Activated CD8-positive, alpha-beta memory T cell treated with anti-CD3 and anti-CD28 coated beads, Interleukin-2, amount 10 ng/mL, durations not matched to agents 7 days and 5 days (primary cell): ENCODE measurements at places on chromosomes 12 and 14. TPM values are rescaled to one million over a fixed set of nuclear protein-coding genes. Genes with fewer than 3 reads are reported as not detected.

LRRIQ1 gene
- not detected for total RNA-seq

GRCh38 chr14:53857625-53858344 is 98.8 kb downstream of the BMP4 start:
- no peak for DNase-seq

ATL1 gene
- 1.3 TPM for total RNA-seq

- no peak for DNase-seq
Measured at GRCh38 chr14:66009089-66009488, 477.1 kb upstream of the CCDC196 start.

DNA sequence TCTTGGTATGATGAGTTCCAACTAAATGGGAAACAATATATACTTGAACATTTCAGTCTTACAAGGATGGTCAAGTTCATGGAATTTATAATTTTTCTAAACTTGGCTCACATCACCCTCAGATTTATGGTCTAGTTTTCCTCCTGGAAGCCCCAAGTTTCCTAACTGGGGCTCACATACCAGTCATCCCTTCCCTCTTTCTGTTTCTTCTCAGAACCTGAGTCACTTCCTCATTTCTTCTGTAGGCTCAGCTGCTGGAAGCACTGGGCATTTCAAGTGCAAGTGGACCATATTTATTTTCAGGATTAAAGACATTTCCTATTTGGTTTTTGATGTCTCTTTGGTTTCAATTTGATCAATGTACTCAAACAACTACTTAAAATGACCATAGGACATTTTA is 55.4 kb downstream of the GRIP1 start:
- DNase-seq = no peak

DNA sequence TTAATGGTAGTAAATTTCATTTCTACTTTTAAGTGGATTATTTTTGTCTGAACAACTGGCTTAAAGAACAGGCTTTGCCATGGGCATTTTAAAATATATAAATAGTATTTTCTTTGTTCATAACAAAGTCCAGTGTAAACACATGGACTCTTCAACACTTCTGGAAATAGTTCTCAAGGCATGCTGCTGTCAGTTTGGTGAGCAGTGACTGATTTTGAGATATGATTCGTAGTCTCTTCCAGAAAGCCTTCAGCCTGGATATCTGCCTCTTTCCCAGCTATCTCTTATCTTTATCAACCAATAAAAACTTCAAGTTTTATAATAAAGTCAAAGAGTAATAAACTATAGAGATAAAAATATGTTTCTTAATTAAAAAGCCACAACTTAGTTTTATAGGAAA is 110.7 kb downstream of the NAV3 start:
- no peak for DNase-seq

DNA sequence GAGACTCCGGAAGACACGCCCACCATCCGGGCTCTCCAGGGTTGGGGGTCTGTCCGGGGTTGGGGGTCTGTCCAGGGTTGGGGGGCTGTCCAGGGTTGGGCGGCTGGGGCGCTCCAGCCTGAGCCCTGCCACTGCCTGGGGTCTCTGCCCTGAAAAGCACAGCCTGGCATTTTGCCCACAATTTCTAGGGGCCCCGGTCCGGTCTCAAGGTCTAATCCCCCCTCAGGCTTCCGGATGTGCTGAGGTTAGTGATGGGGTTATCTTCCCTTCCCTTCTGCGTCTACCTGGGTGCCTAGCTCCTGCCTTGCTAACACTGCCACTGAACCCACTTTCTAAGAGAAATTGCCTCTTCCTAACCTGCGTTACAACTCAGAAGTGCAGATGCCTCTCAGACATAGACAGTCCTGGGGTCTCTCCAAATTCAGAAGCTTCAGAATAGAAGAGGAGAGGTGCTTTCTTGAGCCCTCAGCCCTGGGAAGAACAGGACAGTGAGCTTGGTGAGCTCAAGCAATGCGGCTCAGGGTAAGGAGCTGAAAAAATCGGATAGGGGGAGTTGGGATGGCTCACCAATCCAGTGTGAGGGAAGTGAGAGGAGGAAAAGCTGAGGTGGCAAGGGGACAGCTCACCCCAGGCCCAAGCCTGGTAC is 5.7 kb downstream of the LHX5 start:
- DNase-seq = no peak

DNA sequence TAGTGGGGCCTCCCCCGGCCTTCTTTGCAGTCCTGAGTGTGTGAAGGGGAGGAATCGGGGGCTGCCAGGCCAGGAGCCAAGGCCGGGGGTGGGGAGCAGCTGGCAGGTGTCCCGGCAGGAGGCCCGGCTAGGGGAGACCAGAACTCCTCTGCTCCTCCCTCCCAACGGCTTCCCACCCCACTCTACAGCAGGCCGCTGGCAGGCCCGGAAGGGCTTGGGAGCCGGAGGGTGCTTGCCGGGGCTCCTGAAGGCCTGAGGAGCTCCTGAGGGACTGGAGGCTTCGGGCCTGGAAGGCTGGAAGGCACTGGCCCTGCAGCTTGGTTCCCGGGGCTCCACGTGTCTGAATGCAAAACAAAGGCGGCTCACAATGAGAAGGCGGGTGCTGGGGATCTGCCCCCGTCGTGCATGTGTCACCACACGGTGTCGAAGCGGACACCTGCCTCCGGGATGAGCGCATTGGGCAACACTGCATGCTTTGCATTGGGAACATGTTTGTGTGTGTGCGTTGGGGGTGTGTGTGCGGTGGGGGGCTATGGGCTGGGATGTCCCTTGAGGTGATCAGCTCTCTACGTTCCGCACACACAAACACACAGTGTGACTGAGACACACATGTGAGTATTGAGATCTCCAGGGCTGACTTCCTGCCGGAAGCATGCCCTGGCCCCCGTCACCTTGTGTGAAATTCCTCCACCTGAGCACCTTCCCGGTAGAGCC is 30.9 kb upstream of the ANKRD9 start:
- no peak for DNase-seq

GRCh38 chr14:102504328-102504999 is 5.1 kb downstream of the ANKRD9 start:
- DNase-seq = no peak

- DNase-seq = no peak
Measured at GRCh38 chr14:76696361-76696760, 64.9 kb upstream of the VASH1 start.

MUCL1 gene
- not detected for total RNA-seq

DNA sequence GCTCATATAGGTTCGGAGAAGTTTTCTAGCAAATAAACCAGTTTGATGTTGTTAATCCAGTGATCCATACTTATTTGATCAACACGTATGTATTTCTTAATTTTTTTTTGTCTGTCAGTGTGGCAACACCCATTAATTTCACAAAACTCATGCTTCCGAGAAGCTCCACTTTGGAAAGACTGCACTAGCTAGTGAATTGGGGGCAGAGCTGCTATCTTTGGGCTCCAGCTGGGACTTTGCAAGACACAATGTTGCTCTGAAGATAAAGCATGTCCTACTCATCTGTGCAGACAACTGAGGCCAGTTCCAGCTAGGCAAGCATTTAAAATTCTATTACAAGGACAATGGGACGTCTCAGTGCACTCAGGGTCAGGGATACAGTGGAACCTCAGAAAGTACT is 298.4 kb downstream of the NUAK1 start:
- DNase-seq = no peak

DNA sequence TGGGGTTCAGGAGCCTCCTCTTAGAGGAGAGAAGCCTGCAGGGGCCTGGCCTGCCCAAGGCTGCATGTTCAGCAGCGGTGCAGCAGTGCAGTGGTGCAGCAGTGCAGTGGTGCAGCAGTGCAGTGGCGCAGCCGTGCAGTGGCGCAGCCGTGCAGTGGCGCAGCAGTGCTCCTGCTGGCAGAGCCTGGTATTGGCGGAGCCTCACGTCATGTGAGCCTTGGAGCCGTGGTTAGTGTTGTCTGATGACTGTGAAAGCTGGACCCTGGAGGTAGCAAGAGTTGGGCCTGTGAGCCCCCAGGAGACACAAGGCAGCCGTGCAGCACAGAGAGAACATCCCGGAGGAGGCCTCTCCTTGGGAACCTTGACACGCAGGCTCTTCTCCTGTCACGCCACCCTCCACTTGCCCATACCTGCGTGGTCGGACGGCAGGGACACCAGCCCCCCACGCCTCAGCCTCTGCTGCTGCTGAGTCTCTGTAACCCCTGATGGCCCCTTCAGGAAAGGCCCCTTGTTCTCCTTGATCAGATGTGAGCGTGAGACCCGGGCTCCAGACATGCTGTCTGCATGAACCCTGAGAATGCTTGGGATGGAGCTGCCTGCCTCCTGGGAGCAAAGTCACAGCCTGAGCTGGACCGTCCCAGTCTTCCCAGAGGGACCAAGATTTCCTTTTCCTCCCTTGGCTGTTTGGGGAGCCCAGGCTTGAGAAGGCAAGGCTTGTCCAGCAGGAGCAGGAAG is 193.7 kb downstream of the KIF26A start:
- peak; percentile 36 for DNase-seq

GRCh38 chr14:60963761-60964160 is 17.1 kb downstream of the TRMT5 start:
- no peak for DNase-seq

DNA sequence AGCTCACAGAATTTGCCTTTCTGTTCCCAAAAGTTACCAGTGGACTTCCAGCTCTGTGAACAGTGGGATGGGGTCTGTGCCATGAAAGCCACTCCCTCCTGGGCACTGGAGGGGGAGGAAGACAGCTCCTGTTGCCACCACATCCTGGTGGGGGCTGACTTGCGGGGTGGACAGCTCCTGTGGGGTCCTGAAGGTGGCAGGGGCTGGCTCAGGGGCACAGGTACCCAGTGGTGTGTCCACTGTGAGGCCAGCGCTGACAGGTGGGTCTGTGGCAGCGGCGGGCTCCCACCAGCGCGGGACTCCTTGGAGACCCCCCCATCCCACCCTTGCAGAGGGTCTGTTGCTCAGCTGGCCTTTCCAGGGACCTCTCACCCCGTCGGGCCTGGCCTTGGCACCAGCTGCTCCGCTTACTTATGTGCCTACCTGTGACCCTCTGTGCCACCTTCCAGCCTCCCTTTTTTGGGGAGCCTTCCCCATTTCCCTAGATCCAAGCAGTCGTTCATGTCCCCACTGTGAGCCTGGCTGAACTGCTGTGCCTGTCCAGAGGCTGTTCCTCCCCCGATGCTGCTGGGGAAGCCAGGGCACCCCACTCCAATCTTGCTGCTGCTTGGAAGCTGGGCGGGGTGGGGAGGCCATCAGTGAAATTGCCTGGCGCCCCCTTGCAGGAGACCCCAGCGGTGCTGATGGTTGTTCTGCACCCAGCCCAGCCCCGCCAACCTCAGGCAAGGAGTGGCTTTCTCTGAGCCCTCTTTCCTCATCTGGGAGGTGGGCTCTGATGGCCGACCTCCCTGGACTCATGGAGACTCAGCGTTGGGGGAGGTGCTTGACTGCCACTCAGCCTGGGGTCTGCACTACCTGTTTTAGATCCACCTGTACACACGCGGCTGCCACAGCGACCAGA is 2.2 kb downstream of the TEDC1 start:
- DNase-seq = no peak
